ENCODE measurements at places on chromosomes 7 and 10.

DNA sequence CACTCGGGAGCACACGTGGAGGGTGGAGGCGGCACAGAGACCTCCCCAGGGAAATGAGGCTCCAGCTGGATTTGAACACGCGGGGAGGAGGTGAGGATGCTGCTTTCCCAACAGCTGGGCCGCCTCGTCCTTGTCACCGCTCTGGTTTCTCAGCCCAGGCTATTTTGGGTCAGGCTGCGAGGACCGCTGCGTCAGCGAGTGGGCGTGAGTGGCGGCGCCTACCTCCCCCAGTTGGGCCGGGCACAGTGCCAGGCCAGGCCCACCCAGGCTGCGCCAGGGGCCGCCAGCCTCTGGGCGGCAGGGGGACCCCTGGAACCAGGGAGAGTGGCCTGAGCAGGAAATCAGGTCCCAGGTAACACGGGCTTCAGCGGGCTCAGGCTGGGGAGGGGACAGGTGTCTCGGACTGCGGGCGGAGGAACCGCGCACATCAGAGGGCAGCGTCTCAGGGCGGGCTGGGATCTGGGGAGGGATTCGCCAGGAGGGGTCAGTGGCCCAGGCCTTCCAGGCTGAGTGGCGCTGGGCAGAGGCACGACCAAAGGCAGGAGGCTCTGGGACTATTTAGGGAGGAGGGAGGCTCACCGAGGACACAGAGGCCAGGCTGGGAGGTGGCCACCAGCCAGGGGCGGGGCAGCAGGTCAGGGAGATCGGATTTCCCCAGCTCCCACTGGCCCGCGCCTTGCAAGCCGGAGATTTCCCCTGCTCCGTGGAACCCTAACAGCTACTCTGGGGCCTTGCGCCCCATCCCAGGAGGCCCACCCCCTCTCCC, 125.2 kb upstream of the RET start:
- no peak for DNase-seq

DNA sequence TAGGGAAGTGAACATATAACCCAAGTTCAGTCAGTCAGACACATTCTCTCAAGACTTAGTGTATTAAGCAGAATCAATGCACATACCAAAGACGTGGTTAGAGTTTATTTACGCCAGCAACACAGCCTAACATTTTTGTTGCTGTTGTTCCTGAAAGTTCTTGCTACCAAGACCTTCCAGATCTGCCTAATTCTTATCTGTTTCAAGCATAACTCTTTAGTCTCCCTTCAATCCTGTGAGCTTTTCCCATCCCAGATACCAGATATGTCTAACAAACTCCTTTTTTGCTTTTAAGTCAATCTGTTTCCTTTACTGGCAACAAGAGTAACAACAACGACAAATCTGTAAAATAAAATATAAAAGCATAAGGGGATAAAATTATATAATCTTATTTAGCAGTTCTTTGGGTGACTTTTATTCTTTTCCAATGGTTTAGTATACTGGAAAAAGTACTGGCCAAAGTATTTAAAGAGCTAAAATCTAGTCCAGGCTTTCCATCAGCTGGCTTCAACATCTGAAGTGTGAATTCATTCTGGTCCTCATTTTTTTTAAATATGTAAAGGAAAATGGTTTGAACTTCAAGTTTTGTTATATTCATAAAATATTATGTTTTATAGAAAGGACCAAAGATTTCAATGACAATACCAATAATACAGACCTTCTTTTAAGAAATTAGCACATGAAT, 193.8 kb downstream of the IMMP2L start:
- DNase-seq: no peak

DNA sequence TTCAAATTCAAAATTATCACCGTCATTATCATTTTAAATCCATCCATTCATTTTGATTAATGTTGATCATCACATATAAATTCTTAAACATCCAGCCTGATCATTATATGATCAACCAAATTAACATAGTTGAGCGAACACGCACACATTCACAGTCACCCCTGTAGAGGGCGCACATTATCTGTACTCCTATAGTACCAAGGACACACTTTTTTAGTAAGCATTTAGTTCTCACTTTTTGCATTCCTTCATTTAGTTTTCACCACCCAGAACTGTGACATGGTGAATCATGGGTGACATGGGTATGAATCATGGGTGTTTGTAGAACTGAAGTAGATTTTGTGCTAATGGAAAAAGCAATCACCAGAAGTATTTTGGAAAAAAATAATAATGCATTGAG, 26.0 kb upstream of the ZNF735 start:
- DNase-seq: no peak

GRCh38 chr10:119859420-119860258, 13.0 kb downstream of the MCMBP start:
- peak; percentile 9 for DNase-seq

- DNase-seq: no peak
Measured at GRCh38 chr10:61271127-61271780, 181.9 kb downstream of the TMEM26 start.

DNA sequence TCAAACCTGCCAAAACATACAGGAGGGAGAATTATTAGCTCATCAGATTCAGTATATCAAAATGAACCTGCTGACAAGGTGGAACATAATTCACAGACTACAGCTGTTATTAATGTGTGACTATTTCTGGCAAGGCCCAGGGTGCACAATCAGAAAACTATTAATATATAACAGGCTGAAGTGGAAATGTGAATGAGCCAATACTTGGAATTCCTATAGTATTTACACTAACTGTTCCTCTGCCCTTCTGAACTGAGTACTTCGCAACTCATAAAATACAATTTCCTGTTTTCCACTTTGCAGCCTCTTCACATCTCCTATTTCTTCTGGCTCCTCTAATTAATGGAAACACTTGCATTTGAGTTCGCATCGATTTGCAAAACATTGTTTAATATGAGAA, 330.8 kb downstream of the DPP6 start:
- DNase-seq: no peak

DNA sequence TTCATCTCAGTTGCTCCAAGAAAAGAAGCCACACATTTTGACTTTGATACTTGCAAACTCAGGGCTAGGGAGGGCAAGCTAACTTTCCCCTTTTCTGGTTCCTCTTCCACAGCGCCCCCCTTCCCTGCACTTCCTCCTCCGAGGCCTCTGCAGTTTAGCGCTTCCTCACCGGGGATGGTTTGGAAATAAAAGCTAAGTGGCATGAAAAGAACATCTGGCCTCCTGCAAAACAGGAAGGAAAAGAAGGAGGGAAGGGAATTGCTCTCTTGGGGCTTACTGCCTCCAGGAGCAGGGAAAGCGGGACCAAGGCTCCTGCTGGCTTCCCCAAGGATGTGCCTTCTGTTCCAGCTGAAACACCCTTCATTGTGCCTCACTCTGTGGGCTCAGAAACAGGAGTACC, 42.3 kb downstream of the PRKCQ start:
- peak; percentile 80 for DNase-seq

DNA sequence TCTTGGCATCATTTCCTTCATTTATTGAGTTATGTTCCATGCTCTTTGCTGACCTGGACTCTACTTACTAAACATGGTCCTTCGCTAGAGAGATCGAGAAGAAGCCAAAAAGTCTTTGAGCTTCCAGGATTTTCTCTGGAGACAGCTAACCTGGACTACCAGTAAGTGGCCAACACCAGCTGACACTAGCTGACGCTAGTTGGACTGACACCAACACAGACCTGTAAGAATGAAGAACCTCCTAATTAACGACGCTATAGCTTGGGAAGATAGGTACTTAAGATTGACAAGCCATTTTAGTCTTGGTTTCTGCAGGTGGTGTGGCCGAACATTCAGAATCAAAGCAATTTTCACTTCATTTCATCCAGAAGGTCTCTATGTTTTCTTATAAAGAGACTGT, 66.4 kb downstream of the GALNT17 start:
- no peak for DNase-seq

GRCh38 chr10:122163174-122164022, 107.7 kb upstream of the BTBD16 start:
- no peak for DNase-seq

GRCh38 chr7:131211500-131211899, 116.2 kb upstream of the MKLN1 start:
- DNase-seq: no peak

- DNase-seq: no peak
Measured at GRCh38 chr7:101109368-101109767, 17.5 kb upstream of the SERPINE1 start.

- DNase-seq: no peak
Measured at GRCh38 chr10:132517951-132518521, 19.6 kb upstream of the INPP5A start.

DNA sequence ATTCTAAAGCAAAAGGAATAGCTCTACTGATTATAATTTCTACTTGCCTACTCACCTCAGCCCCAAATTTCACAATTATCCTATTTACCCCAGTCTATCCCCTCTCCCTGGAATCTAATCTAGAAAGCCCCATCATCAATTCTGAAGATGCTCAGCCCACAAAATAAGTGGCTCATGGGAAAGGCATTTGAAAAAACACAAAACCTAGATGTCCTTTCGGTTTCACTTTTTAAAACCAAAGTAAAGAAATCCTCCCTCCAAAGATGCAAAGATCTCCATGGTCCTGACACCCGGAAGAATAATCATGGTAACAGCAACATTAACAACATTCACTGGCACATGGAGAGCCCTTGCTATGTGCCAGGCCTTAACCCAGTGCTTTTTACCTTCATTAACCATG, 224.8 kb downstream of the FGFR2 start:
- DNase-seq: no peak

DNA sequence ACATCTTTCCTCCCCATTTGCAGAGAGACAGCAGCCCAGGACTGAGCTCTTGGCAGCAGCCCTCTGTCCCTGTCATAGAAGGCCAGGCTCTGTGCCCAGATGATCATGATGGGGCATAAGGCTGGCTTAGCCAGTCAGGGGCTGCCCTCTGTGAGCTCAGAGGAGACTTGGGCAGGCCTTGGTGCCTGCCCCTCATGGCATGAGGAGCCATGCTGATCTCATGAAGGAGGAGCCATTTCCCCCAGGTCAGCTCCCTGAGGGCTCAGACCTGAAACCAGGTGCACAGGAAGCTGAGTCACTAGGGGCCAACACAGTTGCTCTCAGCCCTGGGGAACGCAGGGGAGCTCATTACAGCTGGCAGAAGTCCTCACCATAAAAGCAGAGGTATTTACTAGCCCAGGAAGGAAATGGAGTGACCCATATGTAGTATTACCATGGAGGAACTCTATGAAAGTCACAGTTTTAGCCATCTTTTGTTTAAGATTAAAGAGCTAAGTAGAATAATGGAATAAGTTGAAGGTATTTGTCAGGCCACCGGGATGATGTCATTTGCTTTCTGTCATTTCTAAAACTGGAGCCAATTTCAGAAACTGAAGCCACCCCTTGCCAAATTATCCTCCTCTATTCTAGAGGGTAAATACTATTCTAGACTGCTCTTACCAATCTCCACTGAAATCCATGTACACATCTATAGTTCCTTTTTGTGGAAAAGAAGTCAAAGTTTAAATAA, 362.4 kb upstream of the ZNF32 start:
- DNase-seq: no peak

DNA sequence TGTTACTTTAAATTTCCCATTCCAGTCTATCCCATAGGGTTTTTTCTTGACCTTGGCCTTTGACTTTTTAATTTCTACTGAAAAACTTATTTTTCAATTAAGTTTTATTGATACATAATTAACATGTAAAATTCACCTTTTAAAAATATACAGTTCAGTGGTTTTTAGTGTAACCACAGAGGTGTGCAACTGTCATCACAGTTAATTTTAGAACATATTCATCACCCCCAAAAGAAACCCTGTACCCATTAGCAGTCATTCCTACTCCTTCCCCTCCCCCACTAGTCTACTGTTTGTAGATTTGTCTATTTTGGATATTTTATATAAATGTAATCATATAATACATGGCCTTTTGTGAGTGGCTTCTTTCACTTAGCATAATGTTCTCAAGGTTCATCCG, 96.5 kb upstream of the GJD4 start:
- DNase-seq: no peak

GRCh38 chr7:6026011-6026819, 5.0 kb upstream of the ANKRD61 start:
- peak; percentile 86 for DNase-seq

- DNase-seq: no peak
Measured at GRCh38 chr7:43278088-43278644, 165.7 kb downstream of the HECW1 start.

- DNase-seq: no peak
Measured at GRCh38 chr7:132138817-132139216, 437.5 kb downstream of the PLXNA4 start.

DNA sequence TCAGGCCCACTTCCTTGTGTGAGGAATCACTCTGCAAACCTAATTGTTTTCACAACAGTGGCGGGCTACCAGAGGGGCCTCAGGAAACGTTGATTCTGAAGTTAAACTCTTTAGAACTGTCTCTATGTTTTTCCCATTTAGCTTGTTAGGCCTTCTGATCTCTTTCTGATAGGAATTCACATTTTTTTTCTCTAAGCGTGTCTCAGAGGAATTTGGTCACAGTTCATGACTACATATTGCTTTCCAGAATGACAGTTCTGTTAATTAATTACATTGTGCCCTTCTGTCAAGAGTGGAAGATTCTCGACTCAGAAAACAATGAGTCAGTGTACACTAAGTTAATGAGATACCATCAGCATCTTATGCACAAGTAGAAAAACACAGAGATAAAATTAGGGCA, 469.2 kb upstream of the C7orf33 start:
- DNase-seq: no peak

DNA sequence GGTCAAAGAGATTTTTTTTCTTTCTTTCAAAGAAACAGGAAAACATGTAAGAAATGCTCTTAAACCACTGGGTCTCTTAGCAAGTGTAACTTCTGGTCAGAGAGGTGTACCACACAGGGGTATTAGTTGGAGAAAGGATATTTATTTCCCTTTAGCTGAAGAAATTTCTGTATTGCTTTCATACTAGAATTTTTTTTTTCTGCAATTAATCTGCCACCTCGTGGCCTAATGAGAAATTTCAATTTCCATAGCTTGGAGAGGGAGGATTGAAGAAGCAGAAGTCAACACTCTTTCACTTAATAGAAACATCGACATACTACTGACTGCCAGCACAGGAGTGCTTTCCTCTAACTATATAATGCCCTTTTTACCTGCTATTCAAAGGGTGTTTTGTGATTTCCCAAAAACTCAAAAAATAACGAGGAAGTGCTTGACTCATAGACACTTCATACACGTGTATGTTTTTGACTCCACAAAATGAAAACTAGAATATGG, 177.6 kb upstream of the NAMPT start:
- DNase-seq: peak; percentile 77

- no peak for DNase-seq
Measured at GRCh38 chr10:71264345-71265200, 52.2 kb downstream of the UNC5B start.

- DNase-seq: peak; percentile 69
Measured at GRCh38 chr7:106071356-106071998, 40.6 kb downstream of the SYPL1 start.

DNA sequence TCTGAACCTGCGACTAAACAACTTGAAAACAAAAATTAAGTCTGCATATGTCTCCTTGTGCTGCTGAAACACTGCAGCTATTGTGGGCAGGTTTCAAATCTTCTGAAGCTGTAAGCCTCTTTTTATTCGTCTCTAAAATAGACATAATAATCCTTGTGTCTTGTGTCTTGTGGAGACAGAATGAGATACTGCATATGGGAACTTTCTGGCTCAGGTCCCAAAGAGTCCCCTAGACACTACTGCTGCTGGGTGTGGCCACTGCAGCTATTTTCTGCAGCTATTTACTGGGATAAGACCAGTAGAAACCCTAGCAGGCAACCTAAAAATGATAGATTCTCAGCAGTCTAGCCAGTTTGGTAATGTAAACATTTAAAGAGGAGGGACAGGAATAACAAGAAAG, 252.0 kb downstream of the ELMO1 start:
- DNase-seq: no peak

- no peak for DNase-seq
Measured at GRCh38 chr7:44561962-44562621, 11.6 kb downstream of the DDX56 start.

Measured in inflammatory macrophage (primary cell).